ENCODE measurements at places on chromosomes 2 and 18. TPM values are rescaled to one million over a fixed set of nuclear protein-coding genes. Genes with fewer than 3 reads are reported as not detected.

GRCh38 chr2:132448771-132449170 lies 32.2 kb downstream of the GPR39 start:
- no peak for DNase-seq

MORN2 gene
- total RNA-seq: 9.9 TPM

DNA sequence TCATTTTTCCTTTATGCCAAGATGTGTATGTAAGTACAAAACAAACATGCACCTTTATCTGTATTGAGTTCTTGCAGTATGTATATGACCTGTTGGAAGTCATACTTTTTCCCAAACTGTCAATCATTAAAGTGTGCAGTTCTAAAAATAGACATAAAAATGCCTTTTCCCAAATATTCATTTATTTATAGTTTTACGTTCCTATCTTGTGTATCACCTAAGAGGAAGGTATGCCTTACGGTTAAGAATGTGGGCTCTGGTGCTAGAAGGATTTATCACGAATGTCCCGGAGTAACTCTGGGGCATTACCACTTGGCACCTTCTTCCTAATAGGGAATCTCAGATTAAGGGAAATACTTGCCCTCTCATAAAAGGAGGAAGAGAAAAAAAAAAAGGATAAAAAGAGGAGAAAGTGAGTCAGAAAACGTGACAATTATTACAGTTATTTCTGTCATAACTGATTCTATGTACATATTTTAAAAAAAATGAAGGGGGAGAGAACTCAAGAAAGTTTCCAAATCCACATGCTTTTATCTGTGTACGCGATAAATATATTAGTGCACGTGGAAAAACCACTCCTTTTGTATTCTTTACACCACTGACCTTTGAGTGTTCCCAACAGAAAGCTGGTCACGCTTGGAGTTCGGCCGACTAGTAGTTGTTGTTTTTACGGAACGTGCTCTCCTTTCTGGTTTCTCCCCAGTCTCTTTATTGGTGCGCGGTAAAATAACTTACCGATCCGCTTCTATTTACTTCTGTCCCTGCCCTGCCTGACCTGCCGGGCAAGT lies 721 bp downstream of the MCEE start:
- no peak for DNase-seq

APCDD1 gene
- total RNA-seq: 30.7 TPM

KATNAL2 gene
- total RNA-seq: 0.50 TPM

TMEFF2 gene
- total RNA-seq: 0.58 TPM

- DNase-seq: peak; percentile 31
These were observed 9.0 kb upstream of the SLC20A1 start for GRCh38 chr2:112636605-112637288.

Data from esophagus muscularis mucosa (tissue), 4 donors.